HL-60 (cell line): ENCODE measurements at places on chromosomes 16 and 17.

GRCh38 chr17:44258811-44259351, 9.1 kb downstream of the SLC4A1 start:
- no peak for DNase-seq

DNA sequence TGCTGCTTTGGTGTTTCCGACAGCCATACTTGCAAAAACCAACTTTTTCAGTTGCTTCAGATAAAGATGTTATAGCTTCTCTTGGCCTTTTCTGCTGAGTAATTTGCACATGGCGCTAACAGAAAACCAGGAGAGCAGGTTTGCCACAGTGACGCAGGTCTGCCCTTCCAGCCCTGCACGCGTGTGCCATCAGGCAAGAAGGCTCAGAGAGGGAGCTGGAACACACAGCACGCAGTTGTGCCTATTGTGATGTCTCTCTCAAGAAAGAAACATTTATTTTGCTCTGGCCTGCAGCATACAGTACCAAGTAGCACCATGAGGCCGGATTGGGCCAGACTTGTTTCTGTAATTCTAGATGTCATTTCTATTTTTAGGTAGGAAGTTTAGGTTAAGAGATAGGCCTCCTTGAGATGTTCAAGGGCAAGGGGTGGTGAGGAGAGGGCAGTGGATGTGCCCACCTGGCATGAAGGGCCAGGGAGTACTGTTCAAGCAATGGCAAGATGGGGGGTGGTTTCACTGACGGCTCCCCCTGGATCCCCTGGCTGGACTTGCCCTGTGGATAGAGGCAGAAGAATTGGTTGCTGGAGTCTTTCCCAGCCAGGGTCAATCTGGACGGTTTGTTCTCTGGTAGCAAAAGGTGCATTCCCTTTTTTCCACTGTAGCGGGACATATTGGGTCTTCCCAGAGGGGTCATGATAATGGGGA, 1.9 kb downstream of the CBX2 start:
- DNase-seq, result no peak

GRCh38 chr17:45229681-45230409, 8.2 kb downstream of the FMNL1 start:
- DNase-seq, result no peak

DNA sequence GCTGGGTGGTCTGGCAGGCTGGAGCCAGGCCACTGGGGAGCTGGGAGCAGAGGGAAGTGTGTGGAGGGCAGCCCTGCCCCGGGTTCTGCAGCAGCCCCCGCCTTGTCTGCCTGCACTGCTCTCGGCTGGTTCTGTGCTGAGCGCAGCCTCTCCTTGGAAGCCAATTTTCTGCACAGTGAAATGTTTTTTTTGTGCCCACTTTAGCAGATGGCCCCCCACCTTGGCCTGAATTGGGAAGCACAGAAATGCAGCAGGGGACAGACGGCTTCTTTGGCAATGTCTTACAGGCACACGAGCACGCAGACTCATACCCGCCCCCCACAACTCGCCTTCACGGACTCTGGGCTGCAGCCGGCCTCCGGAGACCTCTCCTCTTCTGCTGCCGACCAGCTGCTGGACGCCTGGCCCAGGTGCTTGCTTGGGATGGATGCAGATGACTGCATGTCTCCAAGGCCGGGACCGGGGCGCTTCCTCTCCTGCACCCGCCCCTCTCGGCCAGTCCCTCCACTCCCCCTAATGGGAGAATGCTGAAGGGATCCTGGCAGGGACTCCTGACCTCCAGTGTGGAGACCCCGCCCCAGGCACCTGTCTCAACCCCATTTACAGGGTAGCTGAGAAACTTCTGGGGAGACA, 14.8 kb downstream of the NPTX1 start:
- no peak for DNase-seq

GRCh38 chr17:47184681-47185080, 4.4 kb downstream of the CDC27 start:
- no peak for DNase-seq
